ENCODE measurements at places on chromosomes 5 and 9. TPM values are rescaled to one million over a fixed set of nuclear protein-coding genes. Genes with fewer than 3 reads are reported as not detected.

CDKN2A gene
- total RNA-seq: 12.8 TPM

- DNase-seq: peak; percentile 76
Measured at GRCh38 chr9:92097997-92098482, 17.2 kb downstream of the SPTLC1 start.

DNA sequence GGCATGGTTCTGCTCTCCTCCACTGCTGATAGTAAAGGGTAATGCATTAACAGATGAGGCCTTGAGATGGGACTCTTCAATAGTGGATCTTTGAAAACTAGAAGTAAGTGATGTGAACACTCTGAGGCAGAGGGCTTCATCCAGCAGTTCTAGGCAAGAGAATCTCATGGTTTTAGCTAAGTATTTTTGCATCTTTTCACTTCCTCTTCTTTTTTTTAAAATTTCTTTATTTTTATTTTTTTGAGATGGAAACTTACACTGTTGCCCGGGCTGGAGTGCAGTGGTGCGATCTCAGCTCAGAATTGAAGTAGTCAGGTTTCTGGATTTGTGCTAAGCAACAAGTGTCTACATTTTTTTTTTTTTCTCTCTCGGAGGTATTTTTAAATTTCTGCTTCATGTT is 101.9 kb downstream of the MTRR start:
- no peak for DNase-seq

CYSTM1 gene
- total RNA-seq: 39.0 TPM

FAM153A gene
- total RNA-seq: not detected

PCDHA13 gene
- 0.04 TPM for total RNA-seq

RLN1 gene
- 0.18 TPM for total RNA-seq

INVS gene
- total RNA-seq: 20.4 TPM

NUTM2G gene
- total RNA-seq: not detected

GRCh38 chr5:38538161-38538560 is 18.3 kb downstream of the LIFR start:
- DNase-seq: no peak

SLC6A3 gene
- total RNA-seq: not detected

DNA sequence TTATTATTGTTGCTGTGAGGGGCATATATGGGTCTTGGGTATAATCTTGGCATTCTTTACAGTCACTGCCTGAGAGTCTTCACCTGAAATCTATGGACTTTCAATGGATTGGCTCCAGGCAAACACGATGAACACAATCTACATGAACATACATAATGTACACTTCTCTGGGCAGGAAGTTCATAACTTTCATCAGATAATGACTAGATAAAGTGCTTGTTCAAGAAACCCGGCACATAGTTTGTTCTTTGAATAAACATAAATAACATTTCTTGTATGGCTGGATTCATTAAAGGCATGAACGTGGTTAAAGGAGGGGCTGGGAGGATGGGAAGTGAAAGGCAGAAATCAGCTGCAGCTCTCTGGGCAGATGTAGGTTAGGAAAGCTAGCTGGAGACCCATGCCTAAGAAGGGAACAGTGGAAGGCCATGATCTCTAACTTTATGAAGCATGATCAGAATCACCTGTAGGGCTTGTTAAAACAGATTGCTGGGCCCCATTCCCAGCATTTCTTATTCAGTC is 306.9 kb upstream of the EFNA5 start:
- no peak for DNase-seq

DNA sequence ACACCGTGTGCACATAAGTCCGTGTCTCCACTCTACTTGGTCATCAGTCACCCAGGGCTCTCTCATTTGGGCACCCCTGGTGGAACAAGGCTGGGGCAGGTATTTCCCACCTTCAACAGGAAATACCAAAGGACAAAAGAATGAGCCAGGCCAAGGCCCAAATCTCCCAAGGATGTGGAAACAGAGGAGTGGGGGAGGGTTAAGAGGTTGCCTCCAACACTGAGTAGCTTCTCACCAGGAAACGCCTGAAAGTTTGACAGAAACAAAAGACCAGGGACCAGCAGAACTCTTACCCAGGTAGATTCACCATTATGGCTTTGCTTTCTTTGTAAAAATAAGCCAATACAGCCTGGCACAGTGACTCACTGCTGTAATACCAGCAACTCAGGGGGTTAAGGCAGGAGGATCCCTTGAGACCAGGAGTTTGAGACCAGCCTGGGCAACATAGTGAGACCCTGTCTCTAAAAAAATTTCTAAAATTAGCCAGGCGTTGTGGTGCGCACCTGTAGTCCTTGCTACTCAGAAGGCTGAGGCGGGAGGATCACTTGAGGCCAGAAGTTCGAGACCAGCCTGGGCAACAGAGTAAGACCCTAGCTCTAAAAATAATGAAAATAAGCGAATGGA is 12.7 kb downstream of the SLC1A3 start:
- peak; percentile 21 for DNase-seq

GRCh38 chr9:95004411-95005277 is 278.1 kb downstream of the AOPEP start:
- no peak for DNase-seq

LHX6 gene
- total RNA-seq: 0.44 TPM

LHX3 gene
- total RNA-seq: not detected

PROB1 gene
- 1.4 TPM for total RNA-seq

GRCh38 chr9:95425910-95426551 is 90.7 kb downstream of the PTCH1 start:
- DNase-seq: peak; percentile 21

DNA sequence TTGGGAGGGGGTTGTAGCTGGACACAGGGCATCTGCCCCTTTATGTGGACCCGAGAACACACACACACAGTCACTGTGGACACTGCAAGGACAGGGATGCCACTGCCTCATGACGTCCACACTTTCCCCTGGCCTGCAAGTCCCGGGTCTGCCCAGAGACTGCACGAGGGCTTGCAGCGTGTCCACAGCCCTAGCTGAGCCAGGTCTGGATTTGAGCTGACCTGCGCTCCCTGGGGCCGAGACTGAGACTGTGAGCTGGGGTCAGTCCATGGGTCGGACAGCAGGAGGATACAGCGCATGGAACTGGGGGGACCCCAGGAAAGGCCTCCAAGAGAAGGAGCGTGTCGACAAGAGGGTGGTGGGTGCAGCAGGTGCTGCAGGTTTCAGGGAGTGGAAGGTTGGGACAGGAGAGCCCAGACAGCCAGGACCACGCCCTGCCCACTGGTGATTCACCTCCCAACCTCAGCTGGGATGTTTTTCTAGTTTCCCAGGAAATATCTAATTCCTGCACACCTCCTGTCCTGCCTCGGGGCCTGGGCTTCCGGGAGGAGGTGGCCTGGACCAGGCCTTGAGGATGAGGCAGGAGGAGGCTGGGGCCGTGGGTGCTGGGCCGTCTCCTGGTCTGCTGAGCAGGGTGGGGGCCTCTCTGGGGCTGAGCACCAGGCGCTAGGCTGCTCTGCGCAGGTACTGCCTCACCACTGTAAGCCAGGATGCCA is 806 bp upstream of the RNF224 start:
- DNase-seq: peak; percentile 79

DNA sequence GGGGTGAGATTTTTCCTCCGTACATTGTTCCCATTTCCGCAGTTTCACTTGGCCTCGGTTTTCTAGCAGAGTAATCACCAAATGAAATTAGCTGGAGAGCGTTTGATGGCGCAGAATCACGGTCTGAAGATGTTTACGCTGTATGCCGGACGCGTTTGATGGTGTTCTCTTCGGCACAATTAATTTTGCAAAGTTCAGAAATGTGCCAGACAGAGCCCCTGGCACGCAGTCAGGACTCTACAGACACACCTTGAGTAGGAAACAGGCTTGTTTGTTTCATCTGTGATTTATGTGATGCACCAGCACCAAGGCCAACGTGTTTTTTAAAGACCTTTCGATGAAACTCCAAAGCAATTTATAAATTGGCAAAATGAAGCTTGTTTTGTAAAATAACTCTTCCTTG is 863 bp upstream of the LIFR start:
- DNase-seq: no peak

GRCh38 chr9:69678843-69679538 is 6.8 kb upstream of the APBA1 start:
- DNase-seq: no peak

- DNase-seq: no peak
Measured at GRCh38 chr9:91138760-91139159, 223.0 kb downstream of the AUH start.

IL9 gene
- not detected for total RNA-seq

PCDHB5 gene
- total RNA-seq: 0.10 TPM

DNA sequence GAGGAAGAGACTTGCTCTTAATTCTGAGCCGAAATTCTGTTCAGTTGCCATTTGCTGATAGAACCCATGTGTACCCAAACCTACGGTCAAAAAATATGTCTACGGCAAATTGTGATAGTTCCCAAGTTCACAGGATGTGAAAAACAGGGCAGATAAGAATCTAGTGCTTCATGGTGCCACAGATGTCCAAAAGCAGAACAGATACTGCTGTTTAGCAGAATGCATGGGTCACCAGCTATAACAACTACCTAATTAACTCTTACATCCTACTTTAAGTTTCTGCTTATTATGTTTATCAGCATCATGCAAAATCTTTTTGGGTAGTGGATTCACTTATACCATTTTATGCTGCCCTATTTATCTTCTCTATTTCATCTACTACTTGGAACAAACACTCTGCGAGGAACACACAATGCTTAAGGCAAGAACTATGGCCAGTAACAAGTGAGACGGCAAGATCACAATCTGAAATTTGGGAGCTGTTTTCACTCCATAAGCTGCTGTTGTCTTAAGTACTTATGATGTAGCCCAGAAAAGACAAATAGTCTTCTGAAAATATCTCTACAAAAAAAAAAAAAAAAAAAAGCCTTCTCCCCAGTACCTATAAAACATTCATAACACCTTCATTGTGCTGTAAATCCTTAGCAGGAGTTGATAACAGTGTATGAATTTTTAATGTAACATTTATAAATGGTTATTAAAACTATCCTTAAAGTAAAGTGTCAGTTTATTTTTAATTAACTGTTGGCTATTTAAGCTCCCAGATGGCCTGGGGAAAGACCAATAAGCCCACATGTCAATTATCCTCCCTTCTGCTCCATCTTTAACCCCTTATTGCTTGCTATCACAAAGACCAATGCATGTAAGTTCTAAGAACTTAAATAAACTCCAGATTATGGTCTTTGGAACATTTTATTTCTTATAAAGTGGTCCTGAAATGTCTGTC is 232.3 kb downstream of the TLR4 start:
- DNase-seq: no peak

GRCh38 chr5:176697934-176698538 is 50.8 kb downstream of the TSPAN17 start:
- no peak for DNase-seq

NIPSNAP3A gene
- total RNA-seq: 24.7 TPM

IRGM gene
- not detected for total RNA-seq

PAPPA gene
- 0.25 TPM for total RNA-seq

- no peak for DNase-seq
Measured at GRCh38 chr9:91043056-91043810, 241.6 kb downstream of the SYK start.

- peak; percentile 15 for DNase-seq
Measured at GRCh38 chr5:133754575-133755169, 142.3 kb upstream of the FSTL4 start.

DIAPH1 gene
- total RNA-seq: 146 TPM

DNA sequence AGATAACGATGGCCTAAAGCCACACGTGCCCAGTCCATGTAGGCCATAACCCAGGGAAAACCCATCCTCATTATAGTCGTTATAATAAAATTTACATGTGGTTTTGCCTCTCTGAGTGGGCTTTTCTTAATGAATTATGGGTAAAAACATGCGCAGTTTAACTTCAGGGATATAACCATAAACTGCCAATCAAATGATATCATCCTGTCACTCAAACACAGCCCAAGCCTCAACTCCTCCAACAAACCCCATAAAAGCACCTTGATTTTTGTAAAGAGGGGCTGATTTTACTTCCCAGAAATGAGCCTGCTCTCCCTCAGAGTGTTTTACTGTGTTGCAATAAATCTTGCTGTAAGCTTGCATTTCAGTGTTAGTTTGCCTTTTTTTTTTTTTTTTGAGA is 15.8 kb upstream of the SETX start:
- no peak for DNase-seq

DNA sequence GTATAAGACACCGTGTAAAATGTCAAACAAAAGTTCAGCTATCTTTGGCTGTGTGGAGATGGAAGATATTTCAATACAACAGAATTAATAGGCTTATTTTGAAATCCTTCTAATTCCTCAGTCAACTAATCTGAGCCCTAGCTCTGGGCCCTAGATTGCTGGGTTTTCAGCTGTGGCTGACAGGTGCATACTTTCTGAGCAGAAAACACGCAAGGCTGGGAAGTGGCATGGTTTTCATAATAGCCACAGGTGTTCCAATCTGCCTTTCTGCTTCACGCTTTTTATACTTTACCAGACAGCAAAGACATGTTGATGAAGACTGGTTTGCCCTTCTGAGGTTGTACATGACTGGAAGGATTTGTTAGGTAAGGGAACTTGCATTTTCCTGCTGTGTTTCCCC is 20.7 kb upstream of the XPA start:
- no peak for DNase-seq

- no peak for DNase-seq
Measured at GRCh38 chr5:122494109-122494508, 182.1 kb downstream of the SNCAIP start.

DNA sequence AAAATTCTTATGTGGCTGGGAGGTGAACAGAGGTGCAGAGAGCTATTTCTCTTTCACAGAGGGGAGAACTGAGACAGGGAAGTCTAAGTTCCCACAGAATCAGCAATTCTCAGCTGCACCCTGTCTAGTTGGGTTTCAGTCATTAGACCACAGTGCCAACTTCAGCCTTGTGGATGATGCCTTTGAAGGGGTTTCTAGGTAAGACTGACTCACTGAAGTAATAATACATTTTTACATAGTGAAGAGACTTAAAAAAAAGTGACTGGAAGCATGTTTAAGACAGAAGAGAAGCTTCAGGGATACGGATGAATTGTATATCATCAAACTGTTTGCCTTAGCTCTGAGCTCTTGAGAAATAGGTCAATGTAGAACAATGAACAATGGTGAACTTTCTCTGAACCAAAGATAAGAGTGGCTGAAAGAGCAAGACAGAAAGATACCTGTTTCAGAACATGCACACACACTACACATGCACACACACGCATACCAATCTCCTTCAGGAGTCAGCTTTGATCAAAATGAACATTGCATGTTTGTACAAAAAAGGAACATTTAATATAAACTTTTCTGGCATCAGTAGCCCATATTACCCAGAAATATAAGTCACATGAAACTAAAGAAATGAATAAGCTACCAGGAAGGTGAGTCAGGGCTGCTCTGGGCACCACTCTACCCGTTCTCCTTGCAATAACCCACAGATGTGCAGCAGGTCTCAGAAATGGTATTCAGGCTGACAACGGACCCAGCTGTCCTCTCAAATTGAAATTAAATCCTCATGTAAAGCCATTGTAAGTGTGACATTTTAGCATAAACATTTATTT is 12.6 kb upstream of the FYB1 start:
- DNase-seq: peak; percentile 69

GRCh38 chr5:88661806-88662207 is 221.2 kb downstream of the MEF2C start:
- DNase-seq: no peak

GRCh38 chr9:102778746-102779145 is 216.4 kb upstream of the CYLC2 start:
- DNase-seq: no peak

SHC3 gene
- total RNA-seq: under 0.01 TPM

- DNase-seq: peak; percentile 7
Measured at GRCh38 chr9:21160178-21160577, 6.3 kb downstream of the IFNA21 start.

Data from foreskin keratinocyte (primary cell).